HepG2 (cell line): ENCODE measurements at places on chromosomes 2 and 18. TPM values are rescaled to one million over a fixed set of nuclear protein-coding genes. Genes with fewer than 3 reads are reported as not detected.
A peak's percentile ranks its signal among the peaks of the same experiment; 100 is the strongest.

- DNase-seq = no peak
- peaks cover 21% of the 10 kb centered on the region for H3K36me3 ChIP-seq
- H3K4me3 ChIP-seq = no peak overlapping the region
- no peak overlapping the region for H3K27ac ChIP-seq
Observed at GRCh38 chr18:32763293-32763692, 9.5 kb downstream of the KLHL14 start.

GRCh38 chr2:113755835-113756354, 547 bp downstream of the SLC35F5 start:
- H3K27ac ChIP-seq = peak overlapping the region; percentile 84
- H3K27me3 ChIP-seq = no peaks in the 10 kb centered on the region
- H3K4me3 ChIP-seq = peak overlapping the region; percentile 100
- H3K36me3 ChIP-seq = peaks cover 8% of the 10 kb centered on the region

The CROCC2 gene
- total RNA-seq = not detected in 2 replicates

DNA sequence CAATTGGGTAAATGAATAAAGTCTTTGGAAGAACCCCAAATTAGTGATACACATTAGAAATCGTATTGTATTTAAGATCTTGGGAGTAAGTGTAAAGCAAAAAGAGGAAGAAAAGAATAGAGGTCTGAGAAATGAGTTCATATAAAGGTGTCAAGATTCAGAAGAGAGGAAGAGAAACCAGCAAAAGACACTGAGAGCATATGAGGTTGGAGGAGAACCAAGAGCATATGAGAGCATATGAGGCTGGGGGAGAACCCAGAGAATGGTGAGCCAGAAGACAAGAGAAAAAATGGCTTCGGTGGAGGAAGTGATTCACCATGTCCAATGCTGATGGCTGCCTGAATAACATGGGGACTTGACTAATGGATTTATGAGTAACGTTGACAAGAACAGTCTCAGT, 620.1 kb upstream of the GCFC2 start:
- no peak for DNase-seq
- no peaks in the 10 kb centered on the region for H3K36me3 ChIP-seq
- no peak overlapping the region for H3K4me3 ChIP-seq
- no peak overlapping the region for H3K27ac ChIP-seq
- no peaks in the 10 kb centered on the region for H3K27me3 ChIP-seq

The TPO gene
- total RNA-seq = not detected in 2 replicates

DNA sequence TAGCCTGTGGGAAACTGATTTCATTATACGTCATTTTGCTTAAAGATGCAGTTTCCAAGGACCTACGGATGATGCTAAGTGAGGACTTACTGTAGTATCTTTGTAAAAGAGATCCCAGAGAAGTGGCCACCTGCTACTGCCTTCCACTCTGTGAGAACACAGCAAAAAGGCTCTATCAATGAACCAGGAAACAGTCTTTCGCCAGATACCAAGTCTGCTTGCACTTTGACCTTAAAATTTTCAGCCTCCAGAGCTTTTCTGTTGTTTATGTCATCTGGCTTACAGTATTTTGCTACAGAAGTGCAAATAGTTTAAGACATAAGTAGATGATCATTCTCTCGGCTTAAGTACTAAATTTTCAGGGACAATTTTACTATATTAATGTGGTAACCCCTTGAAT, 847.9 kb upstream of the CHAC2 start:
- DNase-seq = no peak
- no peaks in the 10 kb centered on the region for H3K27me3 ChIP-seq
- no peak overlapping the region for H3K4me3 ChIP-seq
- H3K4me1 ChIP-seq = no peaks in the 10 kb centered on the region
- H3K27ac ChIP-seq = no peak overlapping the region
